Mesothelial cell of epicardium (in vitro differentiated cells): ENCODE measurements at places on chromosomes 13 and 19. TPM values are rescaled to one million over a fixed set of nuclear protein-coding genes. Genes with fewer than 3 reads are reported as not detected.

Gene IGFLR1
- 2.7 to 3.2 TPM (median 2.8 TPM) in 3 replicates for total RNA-seq

DNA sequence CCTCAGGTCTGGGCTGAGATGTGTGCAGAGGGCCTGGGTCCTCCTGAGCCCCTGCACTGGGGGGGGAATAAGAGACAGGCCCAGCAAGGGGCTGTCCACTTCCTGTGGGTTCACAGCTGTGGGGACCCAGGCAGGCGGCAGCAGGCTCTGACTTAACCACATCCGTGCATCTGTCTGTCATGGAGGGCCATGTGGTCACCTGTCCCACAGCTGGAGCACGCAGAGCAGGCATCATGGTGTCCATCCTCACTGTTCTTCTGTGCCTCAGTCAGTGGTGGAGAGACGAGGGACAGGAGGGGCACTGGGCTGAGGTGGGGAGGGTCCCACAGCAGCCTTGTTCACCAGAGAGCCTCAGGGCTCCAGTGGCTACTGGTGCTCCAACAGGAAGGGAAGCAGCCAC is 16.3 kb upstream of the KIR3DL3 start:
- H3K4me1 ChIP-seq, result no peaks in the 10 kb centered on the region
- H3K36me3 ChIP-seq, result peaks cover 5% of the 10 kb centered on the region
- no peak overlapping the region for H3K4me3 ChIP-seq
- no peak overlapping the region for H3K27ac ChIP-seq
- DNase-seq, result no peak

Gene CERS1
- 8.5 to 9.4 TPM (median 8.8 TPM) in 3 replicates for total RNA-seq

GRCh38 chr13:52455677-52456041 is 381 bp downstream of the CKAP2 start:
- peaks cover 34% of the 10 kb centered on the region for H3K4me1 ChIP-seq
- peak overlapping the region; percentile 76 for H3K27ac ChIP-seq
- peak; percentile 76 for DNase-seq
- peaks cover 4% of the 10 kb centered on the region for H3K36me3 ChIP-seq
- no peaks in the 10 kb centered on the region for H3K27me3 ChIP-seq

DNA sequence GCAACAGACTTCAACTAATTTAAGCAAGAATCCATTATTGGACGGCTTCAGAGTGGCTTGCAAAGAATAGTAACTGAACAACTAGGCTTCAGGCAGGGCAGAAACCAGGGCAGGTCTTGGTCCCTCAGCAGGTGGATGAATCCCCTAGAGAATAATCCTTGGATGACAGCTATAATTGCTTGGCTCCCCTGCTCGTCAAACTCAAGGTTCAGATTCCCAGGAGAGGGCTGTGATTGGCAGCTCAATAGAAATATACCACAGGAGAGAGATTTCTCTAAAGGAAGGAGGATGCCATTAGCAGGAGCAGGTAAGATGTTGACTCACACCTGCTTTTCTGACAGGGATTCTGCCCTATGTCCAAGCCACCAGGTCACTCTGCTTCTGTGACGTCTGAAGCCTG is 89.6 kb upstream of the PCDH8 start:
- no peak overlapping the region for H3K27ac ChIP-seq
- no peak for DNase-seq
- peaks cover 30% of the 10 kb centered on the region for H3K27me3 ChIP-seq
- H3K4me1 ChIP-seq, result no peaks in the 10 kb centered on the region

- H3K4me1 ChIP-seq, result peaks cover 32% of the 10 kb centered on the region
- no peak overlapping the region for H3K27ac ChIP-seq
- H3K4me3 ChIP-seq, result no peak overlapping the region
- peaks cover 14% of the 10 kb centered on the region for H3K36me3 ChIP-seq
Measured at GRCh38 chr19:7519361-7520130, 2.9 kb upstream of the MCOLN1 start.

DNA sequence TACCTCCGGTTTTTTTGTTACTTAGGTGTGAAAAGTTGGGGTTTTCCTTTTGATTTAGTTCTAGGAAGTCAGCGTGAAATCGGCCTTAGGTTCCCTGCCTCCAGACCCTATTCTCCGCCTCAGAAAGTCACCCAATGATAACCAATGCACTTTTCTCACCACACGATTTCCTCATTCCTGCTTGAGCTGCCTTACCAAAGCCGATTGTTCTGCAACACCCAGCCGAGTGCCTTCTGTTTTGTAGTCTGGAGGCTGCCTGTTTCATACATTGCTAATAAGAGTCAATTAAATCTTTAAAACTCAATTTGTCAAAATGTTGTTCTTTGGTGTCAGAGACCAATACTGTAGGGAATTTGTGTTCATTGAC is 39.7 kb downstream of the GJA3 start:
- no peak overlapping the region for H3K27ac ChIP-seq
- H3K36me3 ChIP-seq, result no peaks in the 10 kb centered on the region
- peaks cover 10% of the 10 kb centered on the region for H3K4me1 ChIP-seq
- DNase-seq, result no peak
- H3K27me3 ChIP-seq, result peaks cover 11% of the 10 kb centered on the region

Gene NLRP4
- not detected in 3 replicates for total RNA-seq

GRCh38 chr19:56678205-56678604 is 6.6 kb upstream of the ZNF835 start:
- no peaks in the 10 kb centered on the region for H3K27me3 ChIP-seq
- no peak overlapping the region for H3K27ac ChIP-seq
- H3K4me1 ChIP-seq, result no peaks in the 10 kb centered on the region
- H3K4me3 ChIP-seq, result no peak overlapping the region

Gene IGFL1
- 0.29 TPM in 1 of 3 replicates, not detected in the others for total RNA-seq

Gene ZNF728
- total RNA-seq, result not detected in 3 replicates

- no peak overlapping the region for H3K27ac ChIP-seq
- no peaks in the 10 kb centered on the region for H3K36me3 ChIP-seq
- H3K4me3 ChIP-seq, result no peak overlapping the region
- DNase-seq, result no peak
Measured at GRCh38 chr13:27839809-27840467, 47.7 kb downstream of the GSX1 start.

DNA sequence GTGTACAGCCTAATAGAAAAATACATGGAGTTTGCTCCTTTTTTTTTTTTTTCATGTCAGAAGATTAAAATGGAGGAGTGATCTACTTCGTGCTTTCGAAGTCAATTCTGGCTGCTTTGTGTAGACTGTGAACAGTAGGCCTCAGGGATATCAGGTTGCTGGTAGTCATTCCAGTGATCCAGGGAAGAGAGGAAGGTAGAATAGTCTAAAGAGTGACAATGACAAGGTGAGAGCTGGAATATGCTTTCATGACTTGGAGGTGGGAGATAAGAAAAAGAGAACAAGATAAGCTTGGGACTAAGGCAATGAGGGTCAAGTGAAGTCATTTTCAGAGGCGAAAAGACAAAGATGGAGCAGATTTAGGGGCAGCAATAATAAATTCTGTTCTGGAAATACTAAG is 111.3 kb upstream of the MIR17HG start:
- no peak for DNase-seq
- no peaks in the 10 kb centered on the region for H3K36me3 ChIP-seq
- no peak overlapping the region for H3K4me3 ChIP-seq
- H3K27ac ChIP-seq, result no peak overlapping the region
- H3K4me1 ChIP-seq, result peaks cover 9% of the 10 kb centered on the region

DNA sequence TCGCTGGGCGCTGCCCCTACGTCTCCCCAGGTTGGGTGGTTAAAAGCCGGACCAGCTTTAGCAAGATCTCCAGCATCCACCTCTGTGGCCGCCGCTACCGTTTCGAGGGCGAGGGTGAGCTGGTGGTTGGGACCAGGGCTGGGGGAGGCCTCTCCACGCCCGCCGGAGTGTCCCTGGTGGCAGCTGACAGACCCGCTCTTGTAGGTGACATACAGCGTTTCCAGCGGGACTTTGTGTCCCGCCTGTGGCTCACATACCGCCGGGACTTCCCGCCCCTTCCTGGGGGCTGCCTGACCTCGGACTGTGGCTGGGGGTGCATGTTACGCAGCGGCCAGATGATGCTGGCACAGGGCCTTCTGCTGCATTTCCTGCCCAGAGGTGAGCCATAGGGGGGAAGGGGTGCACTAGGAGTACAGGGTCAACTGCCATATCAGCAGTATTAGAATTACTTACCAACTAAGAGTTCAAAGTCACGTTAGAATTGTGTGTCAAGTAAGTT is 1.1 kb downstream of the ATG4D start:
- H3K36me3 ChIP-seq, result peaks cover 4% of the 10 kb centered on the region
- H3K4me3 ChIP-seq, result peak overlapping the region; percentile 82
- DNase-seq, result no peak
- peaks cover 3% of the 10 kb centered on the region for H3K4me1 ChIP-seq
- H3K27me3 ChIP-seq, result peaks cover 17% of the 10 kb centered on the region

GRCh38 chr13:45492538-45492937 is 27.8 kb downstream of the COG3 start:
- H3K27me3 ChIP-seq, result no peaks in the 10 kb centered on the region
- no peaks in the 10 kb centered on the region for H3K4me1 ChIP-seq
- H3K36me3 ChIP-seq, result peaks cover 28% of the 10 kb centered on the region
- no peak overlapping the region for H3K27ac ChIP-seq
- no peak for DNase-seq
- no peak overlapping the region for H3K4me3 ChIP-seq

Gene OR7C1
- not detected in 3 replicates for total RNA-seq

DNA sequence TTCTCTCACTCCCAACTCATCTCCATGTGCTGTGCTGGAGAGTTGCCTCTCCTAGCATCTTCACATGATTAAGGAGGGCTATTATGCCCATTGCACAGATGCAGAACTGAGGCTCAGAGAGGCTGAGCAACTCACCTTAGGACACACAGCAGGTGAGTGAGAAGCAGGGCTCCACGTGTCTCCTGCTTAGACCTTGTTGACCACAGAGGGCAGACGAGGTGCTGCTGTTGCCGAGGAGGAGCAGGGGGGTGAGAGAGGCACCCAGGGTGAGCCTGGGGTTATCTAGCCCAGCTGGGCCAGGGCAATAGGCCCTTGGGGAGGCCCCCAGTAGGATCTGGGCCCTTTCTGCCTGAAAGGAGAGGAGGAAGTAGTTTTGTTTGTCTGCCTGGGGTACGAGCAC is 2.4 kb upstream of the HSH2D start:
- H3K27me3 ChIP-seq, result peaks cover 3% of the 10 kb centered on the region
- no peak overlapping the region for H3K4me3 ChIP-seq
- no peaks in the 10 kb centered on the region for H3K36me3 ChIP-seq
- no peak for DNase-seq
- H3K4me1 ChIP-seq, result no peaks in the 10 kb centered on the region

GRCh38 chr13:79776531-79777295 is 295.8 kb downstream of the NDFIP2 start:
- H3K36me3 ChIP-seq, result peaks cover 1% of the 10 kb centered on the region
- no peak for DNase-seq
- peaks cover 49% of the 10 kb centered on the region for H3K4me1 ChIP-seq
- H3K4me3 ChIP-seq, result no peak overlapping the region
- peak overlapping the region; percentile 69 for H3K27ac ChIP-seq

GRCh38 chr13:51883226-51883600 is 21.4 kb downstream of the CCDC70 start:
- no peaks in the 10 kb centered on the region for H3K27me3 ChIP-seq
- no peak overlapping the region for H3K27ac ChIP-seq
- no peaks in the 10 kb centered on the region for H3K4me1 ChIP-seq

Gene NKPD1
- 0.54 to 1.1 TPM (median 0.71 TPM) in 3 replicates for total RNA-seq

- H3K36me3 ChIP-seq, result no peaks in the 10 kb centered on the region
- no peak for DNase-seq
- no peak overlapping the region for H3K4me3 ChIP-seq
- peaks cover 44% of the 10 kb centered on the region for H3K27me3 ChIP-seq
Measured at GRCh38 chr19:29881386-29881785, 60.7 kb upstream of the URI1 start.

- H3K27ac ChIP-seq, result peak overlapping the region; percentile 47
- H3K4me3 ChIP-seq, result peak overlapping the region; percentile 98
- DNase-seq, result no peak
- H3K36me3 ChIP-seq, result peaks cover 11% of the 10 kb centered on the region
- peaks cover 27% of the 10 kb centered on the region for H3K4me1 ChIP-seq
Measured at GRCh38 chr19:34429553-34429952, 1.4 kb downstream of the UBA2 start.

DNA sequence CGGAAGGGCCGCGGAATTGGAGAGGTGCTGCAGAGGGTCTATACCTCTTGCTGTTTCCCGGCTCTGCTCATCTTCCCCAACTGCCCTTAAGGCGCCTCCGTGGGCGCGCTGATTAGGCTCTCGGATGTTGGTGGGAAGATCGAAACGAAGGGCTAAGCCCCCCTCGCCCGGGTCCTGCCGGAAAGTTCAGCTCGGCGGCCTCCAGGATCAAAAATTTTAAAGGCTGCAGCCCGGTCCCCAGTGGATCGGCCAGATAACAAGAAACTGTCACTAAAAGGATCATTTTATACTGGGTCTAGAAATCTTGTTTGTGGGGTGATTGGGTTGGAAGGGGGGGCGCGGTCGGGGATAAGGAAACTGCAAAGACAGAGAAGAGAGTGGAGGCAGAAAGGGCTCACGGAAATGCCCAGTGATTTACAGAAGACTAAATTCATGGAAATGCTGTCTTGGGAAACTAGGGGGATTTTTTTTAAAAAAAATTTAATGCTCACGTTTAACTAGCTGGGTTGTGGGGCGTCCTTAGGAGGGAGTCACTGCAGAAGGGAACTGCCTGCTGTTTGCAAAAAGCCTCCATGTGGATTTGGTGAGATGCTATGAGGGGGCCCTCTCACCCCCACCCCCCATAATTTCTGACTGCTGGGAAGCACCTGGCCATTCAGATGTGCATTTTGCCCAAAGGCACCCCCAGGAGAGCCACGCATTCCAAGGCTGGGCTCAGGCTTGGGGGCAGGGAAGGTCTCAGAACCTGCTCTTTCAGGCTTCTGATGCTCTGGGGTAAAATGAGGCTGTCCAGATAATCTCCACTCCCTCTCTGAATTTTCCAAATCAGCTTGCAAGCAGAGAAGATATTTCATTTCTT is 7.7 kb downstream of the CDX2 start:
- peak overlapping the region; percentile 17 for H3K4me3 ChIP-seq
- H3K27ac ChIP-seq, result no peak overlapping the region
- no peak for DNase-seq
- H3K27me3 ChIP-seq, result peaks cover 92% of the 10 kb centered on the region

Gene RASA3
- total RNA-seq, result 13.5 to 14.6 TPM (median 13.7 TPM) in 3 replicates

Gene TYROBP
- total RNA-seq, result not detected in 3 replicates

- H3K27ac ChIP-seq, result no peak overlapping the region
Measured at GRCh38 chr19:5342573-5343201, 2.1 kb upstream of the PTPRS start.

DNA sequence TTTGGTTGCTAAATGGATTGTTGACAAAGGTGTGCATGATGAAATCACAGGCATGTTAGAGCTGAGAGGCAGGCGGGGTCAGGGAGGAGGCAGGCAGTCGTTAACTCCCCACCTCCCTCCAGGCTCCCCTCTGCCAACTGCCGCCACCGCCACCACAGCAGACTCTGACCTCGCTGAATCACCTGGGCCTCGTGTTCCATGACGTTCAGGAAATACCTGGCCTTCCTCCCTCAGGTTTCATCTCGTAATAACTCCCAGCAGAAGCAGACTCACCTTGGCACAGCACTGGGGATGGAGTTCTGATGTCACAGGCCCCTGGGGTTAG is 198.5 kb downstream of the KATNAL1 start:
- H3K4me1 ChIP-seq, result peaks cover 38% of the 10 kb centered on the region
- H3K27me3 ChIP-seq, result peaks cover 42% of the 10 kb centered on the region
- H3K27ac ChIP-seq, result no peak overlapping the region
- no peaks in the 10 kb centered on the region for H3K36me3 ChIP-seq
